ENCODE measurements at places on chromosomes 11 and 22. TPM values are rescaled to one million over a fixed set of nuclear protein-coding genes. Genes with fewer than 3 reads are reported as not detected.

GRCh38 chr11:106152824-106153223, 75.4 kb downstream of the AASDHPPT start:
- H3K4me3 ChIP-seq: no peak overlapping the region
- H3K27me3 ChIP-seq: no peaks in the 10 kb centered on the region
- no peak overlapping the region for H3K27ac ChIP-seq
- no peaks in the 10 kb centered on the region for H3K36me3 ChIP-seq
- no peak for DNase-seq

DNA sequence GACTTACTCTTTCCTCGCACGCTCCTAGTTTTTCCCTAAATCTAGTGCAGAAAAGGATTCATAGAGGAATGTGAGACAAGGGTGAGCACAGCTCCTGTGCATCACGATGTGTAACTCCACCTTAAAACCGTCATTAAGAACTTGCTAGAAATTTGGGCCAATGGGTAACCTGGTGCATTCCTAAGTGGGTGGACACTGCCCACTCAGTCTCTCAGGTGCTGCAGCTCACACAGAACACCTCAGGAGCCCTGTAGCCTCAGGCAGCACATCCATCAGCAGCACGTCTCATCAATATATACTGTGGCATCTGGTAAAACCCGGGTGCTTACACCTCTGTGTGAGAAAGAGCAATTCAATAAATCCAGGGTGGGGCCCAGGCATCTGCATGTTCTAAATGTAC, 12.4 kb downstream of the POU2AF3 start:
- no peaks in the 10 kb centered on the region for H3K4me1 ChIP-seq
- H3K27ac ChIP-seq: no peak overlapping the region
- no peaks in the 10 kb centered on the region for H3K27me3 ChIP-seq

DNA sequence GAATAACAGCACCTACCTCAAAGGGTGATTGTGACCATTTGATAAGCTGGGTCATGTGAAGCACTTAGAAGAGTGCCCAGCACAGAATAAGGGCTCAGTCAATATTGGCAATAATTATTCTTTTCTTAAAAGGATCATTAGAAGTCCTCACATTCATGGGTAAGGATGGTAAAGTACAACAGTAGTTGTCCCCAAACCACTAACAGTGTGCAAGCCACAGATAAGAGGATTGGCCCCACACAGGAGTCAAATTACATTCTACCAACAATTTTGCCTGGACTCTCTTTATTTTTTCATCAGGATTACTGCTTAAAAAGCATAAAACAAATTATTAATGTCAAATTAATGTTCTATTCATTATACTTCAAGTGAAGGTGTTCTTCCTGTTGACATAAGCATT, 271.5 kb upstream of the PDGFD start:
- no peak overlapping the region for H3K4me3 ChIP-seq
- no peaks in the 10 kb centered on the region for H3K4me1 ChIP-seq
- no peak overlapping the region for H3K27ac ChIP-seq
- DNase-seq: no peak
- H3K27me3 ChIP-seq: no peaks in the 10 kb centered on the region
- H3K36me3 ChIP-seq: no peaks in the 10 kb centered on the region

The IRAG1 gene
- total RNA-seq: 0.20 TPM

The NLRP14 gene
- 0.13 TPM for total RNA-seq
